ENCODE measurements at places on chromosomes 4 and X.

DNA sequence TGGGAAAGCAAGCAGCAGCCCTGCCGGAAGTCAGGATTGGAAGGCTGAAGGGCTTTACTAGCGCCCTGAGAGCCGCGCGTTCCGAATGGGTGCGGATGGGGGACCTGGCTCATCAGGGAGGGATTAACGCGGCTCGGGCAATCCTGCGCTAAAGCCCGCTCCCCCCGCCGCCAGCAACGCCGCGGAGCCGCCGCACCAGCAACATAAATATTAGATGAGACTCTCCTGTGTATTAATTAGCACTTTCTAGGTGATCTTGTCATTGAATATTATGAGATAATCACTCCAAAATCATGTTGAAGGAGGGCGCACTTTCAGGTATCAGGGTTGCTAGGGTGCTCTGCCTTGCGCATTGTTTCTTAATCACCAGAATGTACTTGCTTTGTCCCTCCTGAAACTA lies 357.2 kb upstream of the FAM241A start:
- DNase-seq = no peak

DNA sequence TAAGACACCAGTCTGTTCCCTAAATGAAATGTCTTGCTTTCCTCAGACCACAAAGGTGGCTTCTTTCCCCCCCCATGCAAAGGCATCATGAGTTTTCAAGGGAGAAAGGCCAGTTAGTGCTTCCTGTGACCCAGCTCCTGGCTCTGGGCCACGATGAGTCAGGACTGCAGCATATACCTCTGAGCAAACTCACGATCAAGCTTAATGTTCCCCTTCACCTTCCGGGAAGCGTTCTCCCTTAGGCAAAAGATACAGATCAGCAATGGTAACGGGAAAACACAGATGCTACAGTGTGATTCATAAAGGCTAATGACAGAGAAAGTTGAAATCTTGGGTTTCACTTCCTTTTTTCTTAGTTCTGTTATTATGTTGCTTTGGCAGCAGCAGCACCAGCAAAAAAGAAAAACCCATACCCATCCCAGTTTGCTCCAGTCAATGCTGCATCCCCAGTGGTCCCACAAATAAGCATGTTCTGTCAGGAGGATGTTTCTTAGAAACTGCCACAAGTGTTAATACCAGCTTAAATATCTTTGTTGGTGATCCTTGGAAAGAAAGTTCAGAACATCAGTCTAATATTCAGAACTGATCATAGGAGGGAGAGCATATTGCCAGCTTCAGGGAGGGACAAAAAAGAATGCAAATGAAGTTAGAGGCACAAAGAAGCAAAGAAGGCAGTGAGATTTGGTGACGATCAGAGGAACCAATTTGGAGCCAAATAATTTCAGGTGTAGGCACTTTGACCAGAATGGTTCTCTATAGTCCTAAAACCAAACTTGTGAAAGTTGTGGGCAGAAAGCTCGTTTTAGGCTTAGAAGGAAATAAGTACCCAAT lies 41.2 kb downstream of the LONRF3 start:
- peak; percentile 92 for DNase-seq

- DNase-seq = no peak
Observed at GRCh38 chr4:102598762-102599374, 97.7 kb downstream of the NFKB1 start.

DNA sequence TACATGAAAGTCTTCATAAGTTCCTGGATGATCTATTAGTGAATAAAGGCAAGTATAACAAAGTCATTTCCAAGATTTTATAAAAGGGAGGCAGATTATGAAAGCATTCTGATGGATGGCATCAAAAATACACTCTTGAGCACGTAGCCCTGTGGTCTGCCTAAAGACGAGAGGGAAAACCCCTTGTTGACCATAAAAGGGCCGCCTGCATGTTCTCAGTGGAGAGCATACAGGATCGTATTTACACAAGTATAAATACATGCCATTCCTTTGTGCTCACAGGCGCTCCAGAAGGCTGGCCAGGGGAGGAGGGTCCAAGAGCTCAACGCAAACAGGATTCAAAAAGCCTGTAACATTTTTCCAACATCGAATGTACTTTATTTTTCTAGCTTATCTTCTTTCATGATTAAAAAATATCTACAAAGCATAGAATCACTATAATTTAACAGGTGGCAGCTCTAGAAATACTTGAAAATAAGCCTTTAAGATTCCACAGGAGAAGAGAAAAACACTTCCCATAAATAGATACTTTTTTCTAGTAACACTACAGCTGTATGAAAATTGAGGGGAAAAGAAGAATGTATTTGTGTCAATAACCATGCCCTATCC lies 29.6 kb downstream of the PDGFC start:
- peak; percentile 92 for DNase-seq

GRCh38 chr4:90443231-90443630 lies 316.0 kb downstream of the CCSER1 start:
- no peak for DNase-seq

DNA sequence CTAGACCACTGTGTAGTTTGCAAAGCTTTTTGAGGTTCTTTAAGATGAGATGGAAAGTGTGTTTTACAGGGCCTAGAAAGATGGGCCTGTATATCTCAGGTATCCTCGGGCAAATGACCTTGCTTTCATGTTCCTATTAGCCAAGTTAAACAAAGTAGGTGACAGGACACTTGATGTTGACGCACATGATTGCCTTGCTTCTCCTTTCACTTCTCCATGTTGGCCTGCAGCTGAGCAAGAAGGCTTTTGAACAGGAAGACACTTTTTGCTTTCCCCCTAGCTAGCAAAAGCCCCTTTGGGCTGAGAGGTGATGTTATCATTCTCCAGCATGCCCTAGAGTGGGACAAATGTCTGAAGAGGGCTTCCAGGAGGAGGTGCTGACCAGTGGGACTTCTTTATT lies 202.1 kb downstream of the GPC3 start:
- no peak for DNase-seq

DNA sequence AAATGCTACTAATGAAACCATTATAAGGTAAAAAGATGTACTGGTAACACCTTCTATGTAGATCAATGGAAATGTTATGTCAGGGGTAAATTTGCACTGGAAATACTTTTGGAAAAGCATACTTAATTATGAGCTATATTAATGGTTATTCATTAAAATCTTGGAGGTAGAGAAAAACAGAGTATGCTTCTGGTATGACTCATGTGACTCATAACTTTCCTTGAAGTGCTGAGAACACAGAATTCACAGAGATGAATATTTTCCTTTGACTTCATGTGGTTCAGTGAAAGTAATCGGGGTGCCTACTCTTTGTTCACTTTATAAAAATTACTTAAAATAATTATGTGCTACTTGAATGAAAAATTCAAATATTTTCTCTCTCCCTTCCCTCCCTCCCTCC lies 254.2 kb downstream of the KCTD8 start:
- no peak for DNase-seq

GRCh38 chr4:98577956-98578355 lies 80.5 kb downstream of the TSPAN5 start:
- DNase-seq = no peak

- no peak for DNase-seq
Observed at GRCh38 chr4:8130346-8131066, 28.1 kb downstream of the ABLIM2 start.

GRCh38 chrX:153400146-153401132 lies 711 bp downstream of the PNMA6E start:
- DNase-seq = peak; percentile 25

GRCh38 chrX:10502961-10503360 lies 117.4 kb downstream of the MID1 start:
- no peak for DNase-seq

Measured in EH (cell line).